Stimulated activated CD4-positive, alpha-beta T cell treated with anti-CD3 and anti-CD28 coated beads, Interleukin-15, amount 100 ng/mL, for 24 hours (primary cell): ENCODE measurements at places on chromosomes 4 and X.

- no peak for DNase-seq
Observed at GRCh38 chr4:145781351-145781750, 101.4 kb downstream of the C4orf51 start.

- peak; percentile 41 for DNase-seq
Observed at GRCh38 chrX:40152173-40152711, 54.5 kb upstream of the BCOR start.

DNA sequence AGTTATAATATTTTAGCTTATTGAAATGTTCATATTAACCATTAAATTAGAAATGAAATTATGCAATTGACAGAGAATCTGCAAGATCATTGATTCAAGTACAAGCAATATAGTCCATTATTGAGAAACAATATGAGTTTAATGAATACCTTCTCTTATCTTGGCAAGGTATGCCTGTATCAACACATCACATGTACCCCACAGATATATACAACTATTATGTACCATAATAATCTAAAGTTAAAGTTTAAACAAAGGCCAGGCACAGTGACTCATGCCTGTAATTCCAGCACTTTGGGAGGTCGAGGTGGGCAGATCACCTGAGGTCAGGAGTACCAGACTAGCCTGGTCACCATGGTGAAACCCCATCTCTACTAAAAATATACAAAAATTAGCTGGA is 514.7 kb downstream of the PCDH7 start:
- no peak for DNase-seq

DNA sequence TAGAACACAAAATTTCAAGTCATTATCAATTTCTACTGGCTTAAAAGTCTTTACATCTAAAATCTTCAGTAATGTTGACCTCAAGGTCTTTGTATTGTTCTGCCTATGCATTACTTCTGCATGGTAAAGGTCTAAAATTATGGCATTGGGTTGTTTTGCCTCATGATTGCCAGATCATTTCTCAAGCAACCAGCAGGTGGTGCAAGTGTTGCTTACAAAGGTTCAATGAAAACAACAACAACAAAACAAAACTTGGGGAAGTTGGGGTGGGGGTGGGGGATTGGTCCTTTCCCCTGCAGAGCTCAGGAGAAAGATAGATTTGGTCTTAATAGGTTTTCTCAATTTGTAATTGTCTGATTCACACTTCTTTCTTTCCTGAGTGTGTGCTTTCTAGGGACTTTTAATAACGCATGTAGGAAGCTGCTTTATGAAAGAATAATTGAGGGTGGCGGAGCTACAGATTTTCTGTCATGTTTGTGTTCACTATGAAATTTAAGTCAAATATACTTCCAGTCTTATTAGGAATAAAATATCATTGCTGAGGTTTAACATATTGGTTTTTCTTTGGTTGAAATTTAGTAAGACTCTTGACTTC is 145.1 kb downstream of the COL4A5 start:
- DNase-seq = no peak

- no peak for DNase-seq
Observed at GRCh38 chr4:43244688-43245382, 352.3 kb downstream of the GRXCR1 start.

GRCh38 chrX:137573324-137574101 is 7.6 kb downstream of the ZIC3 start:
- no peak for DNase-seq

- DNase-seq = no peak
Observed at GRCh38 chrX:15043538-15043937, 170.3 kb downstream of the MOSPD2 start.

- no peak for DNase-seq
Observed at GRCh38 chr4:153273751-153274150, 69.5 kb downstream of the TRIM2 start.

- DNase-seq = no peak
Observed at GRCh38 chr4:185341841-185342240, 53.9 kb downstream of the LRP2BP start.

GRCh38 chr4:129371926-129372325 is 276.0 kb downstream of the C4orf33 start:
- DNase-seq = no peak

GRCh38 chrX:17768997-17769396 is 31.7 kb downstream of the SCML1 start:
- DNase-seq = no peak

DNA sequence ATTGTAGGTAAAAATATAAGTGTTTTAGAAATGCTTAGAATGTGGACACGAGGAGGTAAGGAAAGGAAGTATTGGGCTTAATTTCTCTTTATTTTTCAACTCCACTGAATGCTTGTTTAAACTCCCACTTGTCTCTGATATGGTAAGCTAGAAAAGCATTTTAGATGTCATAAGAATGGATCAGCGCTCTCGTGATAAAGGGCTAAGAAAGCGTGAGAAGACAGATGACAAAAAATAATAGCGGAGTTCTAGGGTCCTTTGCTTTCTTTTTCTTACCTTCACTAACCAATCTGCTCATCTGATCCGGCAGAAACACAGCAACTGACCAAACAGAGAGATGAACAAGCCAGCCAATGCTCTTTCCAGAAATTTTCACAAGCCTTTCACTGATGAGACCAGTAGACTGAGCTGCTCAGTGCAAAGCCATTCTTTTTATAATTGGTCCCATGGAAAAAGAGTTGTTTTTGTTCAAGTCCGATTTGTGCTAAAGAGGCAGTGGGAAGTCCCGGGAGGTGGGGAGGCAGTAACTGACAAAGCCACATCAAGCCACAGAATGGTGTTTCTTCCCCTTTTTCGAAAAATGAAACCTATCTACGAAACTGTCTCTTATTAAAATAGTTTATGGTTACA is at the start of gene TASL:
Gene TASL (minus strand): TSS at position 405 of the 630 bp plus-strand sequence. CDS start 17,411 bp downstream, outside the sequence.
- peak; percentile 46 for DNase-seq

- no peak for DNase-seq
Observed at GRCh38 chr4:25484243-25484721, 107.2 kb downstream of the ANAPC4 start.

GRCh38 chrX:42678133-42678532 is 99.8 kb downstream of the PPP1R2C start:
- DNase-seq = no peak

GRCh38 chr4:108834835-108835384 is 72.1 kb upstream of the ETNPPL start:
- no peak for DNase-seq

DNA sequence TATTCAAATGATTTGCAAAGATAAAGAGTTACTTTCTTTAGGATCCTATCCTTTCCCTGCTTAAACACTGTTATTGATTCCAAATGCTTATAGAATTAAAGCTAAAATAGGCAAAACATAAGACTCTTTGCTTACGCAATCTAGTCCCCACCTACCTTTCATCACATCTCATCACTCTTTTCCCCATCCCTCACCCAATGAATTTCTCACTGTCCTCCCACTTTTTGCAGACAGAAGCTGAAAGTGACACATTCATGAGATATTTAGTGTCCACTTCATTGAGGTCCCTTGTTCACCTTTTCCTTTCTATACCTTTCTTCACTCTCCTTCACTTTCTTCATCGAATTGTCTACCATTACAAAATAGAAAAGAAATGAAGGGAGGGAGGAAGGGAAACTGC is 424 bp downstream of the SATL1 start:
- no peak for DNase-seq

GRCh38 chr4:70725633-70726032 is 3.9 kb downstream of the RUFY3 start:
- no peak for DNase-seq

- peak; percentile 40 for DNase-seq
Observed at GRCh38 chr4:67288964-67289363, 256.3 kb downstream of the CENPC start.

DNA sequence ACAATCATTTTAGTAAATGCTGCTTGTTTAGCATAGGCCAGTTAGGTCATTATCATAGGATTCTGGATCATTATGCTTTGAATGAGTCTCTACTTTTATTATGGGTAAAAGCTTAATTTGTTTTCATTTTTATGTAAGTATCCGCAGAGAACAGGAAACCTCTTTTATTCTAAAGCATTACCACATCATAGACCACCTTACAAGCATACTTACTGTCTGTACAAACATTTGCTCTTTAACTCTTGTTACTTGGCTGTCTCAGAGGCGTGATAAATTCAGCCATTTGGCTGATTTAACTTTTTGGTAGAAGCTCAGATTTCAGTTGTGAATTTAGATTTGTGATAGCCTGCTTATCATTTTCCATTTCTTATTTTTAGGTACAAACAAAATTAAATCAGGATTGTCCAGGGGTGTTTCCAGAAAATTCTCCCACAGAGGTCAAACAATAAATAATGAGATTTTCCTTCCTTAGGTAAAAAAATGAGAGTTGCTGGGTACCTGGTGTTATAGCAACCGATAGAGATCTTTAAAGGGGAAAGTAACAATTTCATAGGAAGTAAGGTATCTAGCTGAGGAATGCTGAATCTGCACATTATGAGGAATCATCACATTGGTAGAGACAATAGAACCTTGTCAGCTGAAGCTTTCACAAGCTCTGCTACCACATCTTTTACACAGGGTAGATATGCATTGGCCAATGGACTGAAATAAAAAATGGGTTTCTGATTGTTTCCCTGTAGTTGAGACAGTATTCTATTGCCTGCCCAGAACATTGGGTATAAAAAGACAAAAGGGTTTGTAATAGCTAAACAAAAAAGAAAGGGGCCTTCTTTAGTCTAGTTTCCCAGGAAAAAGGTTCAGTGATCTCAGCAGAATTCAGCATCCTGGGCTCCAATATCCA is 62.5 kb downstream of the NDNF start:
- no peak for DNase-seq

DNA sequence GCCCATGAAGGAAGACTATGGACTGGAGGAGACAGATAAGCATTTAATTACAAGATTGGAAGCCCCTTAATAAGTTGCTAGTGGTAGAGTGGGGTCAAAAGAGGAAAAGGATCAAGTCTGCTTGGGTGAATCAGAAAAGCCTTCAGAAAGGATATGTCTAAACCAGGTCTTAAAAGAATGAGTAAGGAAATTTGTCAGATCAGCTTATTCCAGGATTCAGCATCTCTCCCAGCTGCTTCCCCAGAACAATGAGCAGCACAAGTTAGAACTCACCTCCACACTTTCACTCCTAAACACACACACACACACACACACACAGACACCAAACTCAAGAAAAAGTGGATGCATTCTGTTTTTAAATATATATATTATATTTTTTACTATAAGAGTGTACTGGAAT is 166.5 kb downstream of the CPEB2 start:
- no peak for DNase-seq

DNA sequence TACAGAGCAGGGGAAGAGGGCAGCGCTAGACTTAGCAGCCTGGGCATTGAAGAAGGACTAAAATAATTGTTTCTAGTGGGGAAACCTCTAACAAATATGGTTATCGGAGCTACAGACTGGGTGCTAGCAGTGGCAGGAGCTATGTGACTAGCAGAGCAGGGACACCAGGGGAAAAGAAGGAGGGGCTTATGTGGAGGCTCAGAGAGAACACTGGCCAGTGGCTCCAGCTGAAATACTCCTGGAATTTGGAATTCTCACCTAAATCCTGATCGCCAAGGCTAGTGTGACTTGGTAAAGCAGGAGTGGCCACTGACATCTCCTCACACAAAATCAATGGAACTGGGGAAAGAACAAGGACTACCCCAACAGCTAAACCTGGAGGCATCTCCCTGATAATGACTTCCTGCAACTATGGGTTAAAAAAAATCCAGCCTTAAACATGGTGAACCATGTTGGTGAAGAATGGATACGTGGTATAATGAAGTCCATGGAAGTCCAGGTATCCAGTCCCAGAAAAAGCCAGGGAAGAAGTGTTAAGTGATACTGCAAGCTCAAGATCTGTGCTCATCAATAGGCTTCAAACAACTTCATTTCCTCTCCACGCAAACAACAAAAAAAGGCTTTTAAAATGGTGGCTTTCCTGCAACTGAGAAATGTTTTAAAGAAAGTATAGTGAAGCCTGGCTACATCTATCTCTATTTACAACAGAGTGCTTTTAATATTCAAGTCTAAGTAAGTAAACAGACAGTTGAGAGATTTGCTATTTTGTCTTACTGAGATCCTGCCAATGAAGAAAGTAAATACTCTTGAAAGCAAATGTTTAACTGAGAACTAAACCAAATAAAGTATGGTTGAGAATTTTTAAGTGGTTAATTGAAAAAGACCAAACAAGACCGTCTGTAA is 1.8 kb downstream of the TAPT1 start:
- DNase-seq = no peak

- no peak for DNase-seq
Observed at GRCh38 chr4:19999276-19999675, 252.4 kb upstream of the SLIT2 start.

DNA sequence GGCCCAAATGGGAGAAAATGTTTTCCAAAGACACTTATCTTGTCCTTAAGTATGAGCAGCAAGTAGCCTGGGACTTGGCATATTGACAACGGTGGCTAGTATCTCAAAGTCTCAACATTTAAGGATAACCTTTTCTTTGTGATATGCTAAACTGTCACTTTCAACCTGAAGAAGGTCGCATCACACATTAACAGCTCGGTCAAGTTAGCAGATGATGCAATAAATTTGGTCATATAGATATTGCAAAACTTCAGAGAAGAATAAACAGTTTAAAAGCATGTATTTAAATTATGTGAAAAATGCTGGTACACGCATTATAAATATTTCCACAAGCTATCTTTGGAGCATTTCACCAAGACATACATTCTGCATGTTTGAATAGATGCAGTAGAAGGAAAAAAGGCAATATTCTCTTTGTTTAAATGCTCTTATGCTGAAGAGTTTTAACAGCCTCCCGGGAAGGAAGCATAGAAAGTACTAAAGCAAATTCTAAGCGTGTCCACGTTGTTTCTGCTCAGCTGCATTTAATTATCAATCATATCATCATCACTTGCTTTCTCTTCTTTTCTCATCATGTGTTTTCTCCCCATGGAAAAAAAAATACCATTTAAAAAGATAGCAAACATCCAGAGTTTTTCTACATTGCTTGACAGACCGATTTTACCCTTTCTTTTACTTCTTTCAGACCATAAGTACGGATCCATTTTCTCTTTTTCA is 24.2 kb downstream of the ARHGAP6 start:
- DNase-seq = no peak

- DNase-seq = no peak
Observed at GRCh38 chr4:124526331-124526730, 186.2 kb downstream of the ANKRD50 start.
